Psoas muscle (tissue), 8 donors: ENCODE measurements at places on chromosomes 4 and X. TPM values are rescaled to one million over a fixed set of nuclear protein-coding genes. Genes with fewer than 3 reads are reported as not detected.

- no peaks in the 10 kb centered on the region for H3K36me3 ChIP-seq
- no peak for DNase-seq
- H3K4me3 ChIP-seq: no peak overlapping the region
- H3K27ac ChIP-seq: no peak overlapping the region
Measured at GRCh38 chr4:152508386-152508785, 27.5 kb downstream of the FBXW7 start.

DNA sequence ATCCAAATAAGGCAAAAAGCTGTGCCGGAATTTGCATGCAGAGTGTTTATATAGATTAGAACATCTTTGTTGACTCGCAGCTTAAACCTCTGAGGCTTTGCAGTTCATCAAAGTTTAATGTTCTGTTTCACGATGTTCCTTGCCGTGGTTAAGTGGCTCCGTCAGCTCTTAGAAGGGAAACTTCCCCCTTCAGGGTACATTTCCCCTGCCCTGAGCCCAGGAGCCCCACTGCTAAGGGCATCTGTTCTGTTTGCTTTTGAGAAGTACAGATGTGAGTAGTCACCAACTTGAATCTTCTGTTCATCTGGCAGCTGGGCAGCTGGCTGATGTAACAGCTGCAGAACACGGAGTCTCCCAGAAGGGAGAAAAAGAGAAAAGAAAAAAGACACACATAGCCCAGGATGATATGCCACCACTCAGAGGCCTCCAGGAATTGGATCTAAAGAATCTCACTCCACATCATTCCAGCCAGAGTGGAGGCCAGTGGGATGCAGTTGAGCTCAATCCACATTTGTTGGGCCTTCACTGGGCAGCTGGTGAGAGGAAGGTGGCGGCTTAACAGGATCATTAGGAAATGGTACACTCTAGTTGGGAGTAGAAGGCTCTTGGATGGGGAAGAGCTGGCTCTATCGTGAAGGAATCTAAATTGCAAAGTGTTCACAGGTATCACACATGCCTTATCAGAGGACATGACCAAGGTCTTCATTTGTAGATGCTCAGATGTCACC is 178.7 kb upstream of the RBPJ start:
- H3K27ac ChIP-seq: no peak overlapping the region
- no peaks in the 10 kb centered on the region for H3K27me3 ChIP-seq
- H3K4me1 ChIP-seq: peaks cover 9% of the 10 kb centered on the region
- no peak overlapping the region for H3K4me3 ChIP-seq

TIMM8A gene
- 23.2 TPM for total RNA-seq

ABCE1 gene
- total RNA-seq: 75.0 TPM
